Pancreas (tissue), 10 donors: ENCODE measurements at places on chromosomes 5 and 9. TPM values are rescaled to one million over a fixed set of nuclear protein-coding genes. Genes with fewer than 3 reads are reported as not detected.

LEAP2 gene
- 0.55 TPM for total RNA-seq

IL3 gene
- total RNA-seq, result not detected

- no peaks in the 10 kb centered on the region for H3K4me1 ChIP-seq
- H3K27ac ChIP-seq, result no peak overlapping the region
- DNase-seq, result no peak
- no peaks in the 10 kb centered on the region for H3K27me3 ChIP-seq
Measured at GRCh38 chr5:170788626-170789304, 5.2 kb downstream of the GABRP start.

GRCh38 chr9:33264003-33264472, 470 bp downstream of the BAG1 start:
- peak overlapping the region; percentile 84 for H3K27ac ChIP-seq
- H3K27me3 ChIP-seq, result no peaks in the 10 kb centered on the region
- H3K4me1 ChIP-seq, result no peaks in the 10 kb centered on the region
- H3K4me3 ChIP-seq, result peak overlapping the region; percentile 78

- H3K27me3 ChIP-seq, result no peaks in the 10 kb centered on the region
- peak; percentile 67 for DNase-seq
Measured at GRCh38 chr9:38046661-38047300, 22.2 kb downstream of the SHB start.

GRCh38 chr5:59819806-59820205, 73.7 kb downstream of the PDE4D start:
- H3K27ac ChIP-seq, result no peak overlapping the region
- H3K4me1 ChIP-seq, result no peaks in the 10 kb centered on the region
- H3K4me3 ChIP-seq, result no peak overlapping the region

DNA sequence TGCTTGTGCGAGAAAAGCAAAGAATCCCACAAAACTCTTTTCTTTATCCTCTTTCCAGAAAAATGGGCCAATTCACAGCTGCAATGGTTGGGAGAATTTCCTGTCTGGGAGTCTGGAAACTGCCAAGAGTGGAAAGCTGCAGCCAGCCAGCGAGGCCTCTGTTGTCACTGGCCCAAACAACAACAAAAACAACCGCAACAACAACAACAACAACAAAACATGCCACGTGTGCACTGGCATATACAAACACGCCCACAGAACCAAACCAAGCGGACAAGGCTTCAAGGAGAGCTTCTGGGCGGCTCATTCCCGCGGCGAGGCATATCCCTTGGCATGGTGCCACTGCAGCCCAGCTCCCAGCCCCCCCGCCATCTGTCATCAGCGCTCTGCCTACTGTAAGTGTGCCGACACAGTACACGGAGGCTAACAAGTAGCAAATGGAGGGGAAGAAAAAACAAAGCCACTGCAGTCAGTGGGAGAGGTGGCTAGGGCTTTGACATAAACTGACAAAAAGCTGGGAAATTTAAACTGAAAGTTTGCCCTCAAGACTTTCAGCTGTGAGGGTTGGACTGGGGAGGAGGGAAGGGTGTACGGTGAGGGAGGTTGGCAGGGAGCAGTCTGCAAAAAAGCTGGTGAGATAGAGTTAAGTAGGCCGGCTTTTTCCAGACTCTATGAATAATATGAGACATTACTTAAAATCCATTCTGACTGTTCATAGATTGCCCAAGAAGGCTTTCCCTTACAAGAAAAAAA, 165.0 kb upstream of the ZNF462 start:
- H3K27me3 ChIP-seq, result no peaks in the 10 kb centered on the region
- DNase-seq, result peak; percentile 67
- H3K4me3 ChIP-seq, result no peak overlapping the region
- no peak overlapping the region for H3K27ac ChIP-seq
- no peaks in the 10 kb centered on the region for H3K36me3 ChIP-seq
- no peaks in the 10 kb centered on the region for H3K4me1 ChIP-seq

DNA sequence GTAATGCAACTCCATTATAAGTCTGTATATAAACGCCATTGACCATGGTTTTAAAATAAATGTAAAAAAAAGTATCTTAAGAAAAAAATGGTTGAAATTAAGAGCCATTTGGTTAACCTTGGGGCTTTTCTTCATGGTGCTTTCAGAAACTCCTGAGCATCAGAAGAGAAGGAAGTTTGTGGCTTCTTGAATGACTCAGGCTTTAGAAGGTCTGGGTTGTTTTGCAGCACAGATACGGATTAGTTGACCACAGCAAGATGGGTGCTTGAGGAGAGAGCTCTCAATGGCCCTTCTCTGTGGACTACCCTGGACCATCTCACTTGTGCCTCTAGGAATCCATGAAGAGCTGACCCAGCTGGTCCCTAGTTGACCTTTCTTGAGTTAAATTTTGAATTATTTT, 189.5 kb downstream of the TMEM38B start:
- H3K36me3 ChIP-seq, result no peaks in the 10 kb centered on the region
- no peak for DNase-seq
- no peak overlapping the region for H3K4me3 ChIP-seq
- H3K27me3 ChIP-seq, result no peaks in the 10 kb centered on the region
